Endodermal cell (in vitro differentiated cells): ENCODE measurements at places on chromosomes 16 and 17. TPM values are rescaled to one million over a fixed set of nuclear protein-coding genes. Genes with fewer than 3 reads are reported as not detected.

- H3K4me3 ChIP-seq = no peak overlapping the region
- H3K27me3 ChIP-seq = peaks cover 7% of the 10 kb centered on the region
- H3K36me3 ChIP-seq = no peaks in the 10 kb centered on the region
Measured at GRCh38 chr17:39969375-39969774, 6.6 kb downstream of the GSDMA start.

KRT39 gene
- total RNA-seq = not detected in 2 replicates

DNA sequence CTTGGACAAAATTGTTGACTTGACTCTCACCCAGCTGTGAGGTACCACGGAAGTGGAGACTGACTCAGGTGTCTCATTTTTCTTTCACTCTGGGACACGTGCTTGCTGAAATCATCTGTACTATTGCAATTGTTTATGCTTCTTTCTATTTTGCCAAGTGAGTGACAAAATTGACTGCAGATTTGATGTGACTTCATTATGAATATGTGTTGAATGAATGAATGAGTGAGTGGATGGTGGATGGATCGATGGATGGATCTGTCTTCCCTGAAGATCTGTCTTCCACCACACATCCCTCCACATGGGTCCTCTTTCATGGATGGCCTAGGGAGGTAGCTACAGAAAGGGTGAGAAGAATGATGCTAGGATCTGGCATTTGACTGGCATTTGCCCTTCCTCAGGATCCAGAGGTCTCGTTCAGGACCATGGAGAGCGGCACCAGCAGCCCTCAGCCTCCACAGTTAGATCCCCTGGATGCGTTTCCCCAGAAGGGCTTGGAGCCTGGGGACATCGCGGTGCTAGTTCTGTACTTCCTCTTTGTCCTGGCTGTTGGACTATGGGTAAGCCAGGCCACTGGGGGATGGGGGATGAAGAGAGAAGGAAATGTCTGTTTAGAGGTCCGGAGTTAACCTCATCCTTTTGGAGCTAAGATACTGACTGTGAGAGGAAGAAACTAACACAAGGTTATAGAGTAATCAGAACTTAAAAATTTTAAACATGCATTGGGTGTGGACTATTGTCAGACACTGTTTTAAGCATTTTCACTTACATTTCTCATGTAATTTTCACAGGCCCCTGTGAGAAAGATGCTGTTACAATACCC, 12.7 kb downstream of the SLC5A11 start:
- H3K27me3 ChIP-seq = no peaks in the 10 kb centered on the region
- H3K4me1 ChIP-seq = no peaks in the 10 kb centered on the region
- no peak overlapping the region for H3K4me3 ChIP-seq
- H3K36me3 ChIP-seq = no peaks in the 10 kb centered on the region
- DNase-seq = peak; percentile 91
- no peak overlapping the region for H3K27ac ChIP-seq

GFAP gene
- 0.35 TPM in 1 of 2 replicates, not detected in the other for total RNA-seq

- H3K27ac ChIP-seq = no peak overlapping the region
- no peaks in the 10 kb centered on the region for H3K4me1 ChIP-seq
- no peaks in the 10 kb centered on the region for H3K36me3 ChIP-seq
- no peak for DNase-seq
- no peaks in the 10 kb centered on the region for H3K27me3 ChIP-seq
Measured at GRCh38 chr17:9776911-9777310, 14.5 kb downstream of the DHRS7C start.

DNA sequence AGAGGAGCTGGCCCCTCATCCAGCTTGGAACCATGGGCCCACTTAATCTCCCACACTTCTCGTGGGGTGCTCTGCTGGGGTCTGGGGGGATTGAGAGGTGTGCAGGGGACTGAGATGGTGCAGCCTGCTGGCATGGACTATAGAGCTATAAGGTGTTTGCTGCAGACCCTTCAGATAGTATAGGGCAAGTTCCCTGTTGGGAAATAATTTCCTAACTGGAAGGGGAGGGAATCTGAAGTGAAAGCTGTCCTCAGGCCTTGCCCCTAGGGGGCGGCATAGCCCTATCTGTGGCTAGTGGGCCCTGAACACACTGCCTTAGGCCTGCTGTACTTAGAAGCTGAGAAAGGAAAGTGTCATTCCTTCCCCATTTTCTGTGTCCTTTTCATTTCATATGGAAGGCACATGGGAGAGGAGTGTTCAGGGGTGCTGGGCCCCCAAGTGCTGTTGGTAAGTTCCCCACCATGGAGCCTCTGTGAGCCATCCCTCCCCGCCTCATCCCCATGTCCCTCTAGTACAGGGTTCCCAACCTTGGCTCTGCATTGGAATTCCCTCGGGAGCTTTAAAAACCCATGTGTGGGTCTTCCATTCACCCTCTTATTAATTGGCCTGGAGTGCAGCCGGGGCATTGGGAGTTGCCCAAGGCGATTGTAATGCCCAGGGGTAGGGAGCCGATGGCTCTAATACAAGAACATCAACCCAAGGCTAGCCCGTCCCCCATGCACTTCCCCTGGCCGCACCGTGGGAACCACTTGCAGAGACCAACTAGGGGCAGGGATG, 19.7 kb downstream of the GOSR2 start:
- peaks cover 8% of the 10 kb centered on the region for H3K27me3 ChIP-seq
- H3K4me3 ChIP-seq = no peak overlapping the region
- peaks cover 11% of the 10 kb centered on the region for H3K4me1 ChIP-seq
- peak; percentile 96 for DNase-seq

IGSF6 gene
- total RNA-seq = not detected in 2 replicates

PPL gene
- total RNA-seq = 24.1 to 40.8 TPM (median 37.8 TPM) in 3 replicates

C17orf50 gene
- total RNA-seq = 0.23 TPM in 1 of 2 replicates, not detected in the other

IRX3 gene
- total RNA-seq = 16.4 and 17.3 TPM in 2 replicates

GRCh38 chr16:57166951-57167350, 18.9 kb downstream of the PSME3IP1 start:
- H3K4me3 ChIP-seq = no peak overlapping the region
- DNase-seq = no peak
- peaks cover 80% of the 10 kb centered on the region for H3K36me3 ChIP-seq
- H3K4me1 ChIP-seq = no peaks in the 10 kb centered on the region
- no peak overlapping the region for H3K27ac ChIP-seq

GRCh38 chr17:43994272-43995149, 9.9 kb upstream of the NAGS start:
- no peak overlapping the region for H3K27ac ChIP-seq
- no peaks in the 10 kb centered on the region for H3K36me3 ChIP-seq
- peak overlapping the region; percentile 56 for H3K4me3 ChIP-seq
- peak; percentile 94 for DNase-seq
- H3K4me1 ChIP-seq = no peaks in the 10 kb centered on the region

- H3K27ac ChIP-seq = no peak overlapping the region
- H3K4me1 ChIP-seq = no peaks in the 10 kb centered on the region
- H3K4me3 ChIP-seq = no peak overlapping the region
- DNase-seq = peak; percentile 78
- no peaks in the 10 kb centered on the region for H3K27me3 ChIP-seq
Measured at GRCh38 chr17:3799181-3799945, 1.6 kb downstream of the ITGAE start.

DNA sequence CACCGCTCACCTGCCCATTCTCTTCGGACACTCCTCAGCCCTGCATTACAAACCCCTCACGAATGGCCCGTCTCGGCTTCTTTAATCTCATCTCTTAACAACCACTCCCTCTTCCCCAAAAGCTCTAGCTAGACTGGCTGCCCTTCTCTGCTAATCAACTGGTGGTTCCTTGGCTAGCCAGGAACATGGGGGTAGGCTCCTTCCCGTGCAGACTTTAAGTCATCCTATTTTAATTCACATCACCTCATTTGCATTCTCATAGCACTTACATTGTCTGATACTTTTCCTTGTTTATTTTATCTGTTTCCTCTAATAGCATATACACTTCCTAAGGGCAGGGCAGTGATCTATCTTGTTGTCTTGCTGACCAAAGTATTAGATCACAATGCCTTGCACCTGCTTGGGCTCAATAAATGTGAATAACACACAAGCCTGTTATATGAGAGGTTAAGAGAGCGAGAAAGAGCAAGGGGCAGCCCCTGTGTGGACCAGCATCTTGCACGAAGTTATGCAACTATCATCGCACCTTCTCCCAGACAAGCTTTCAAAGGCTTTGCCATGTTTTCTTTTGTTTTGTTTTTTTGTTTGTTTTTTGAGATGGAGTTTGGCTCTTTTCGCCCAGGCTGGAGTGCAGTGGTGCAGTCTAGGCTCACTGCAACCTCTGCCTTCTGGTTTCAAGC, 9.8 kb downstream of the TP53 start:
- H3K36me3 ChIP-seq = peaks cover 29% of the 10 kb centered on the region
- H3K4me1 ChIP-seq = no peaks in the 10 kb centered on the region
- H3K4me3 ChIP-seq = no peak overlapping the region
- no peak overlapping the region for H3K27ac ChIP-seq
- H3K27me3 ChIP-seq = no peaks in the 10 kb centered on the region
- DNase-seq = peak; percentile 80

- no peak overlapping the region for H3K4me3 ChIP-seq
- H3K4me1 ChIP-seq = peaks cover 7% of the 10 kb centered on the region
- DNase-seq = no peak
- no peaks in the 10 kb centered on the region for H3K27me3 ChIP-seq
- H3K36me3 ChIP-seq = peaks cover 75% of the 10 kb centered on the region
Measured at GRCh38 chr17:59387351-59388068, 56.1 kb downstream of the YPEL2 start.

DNA sequence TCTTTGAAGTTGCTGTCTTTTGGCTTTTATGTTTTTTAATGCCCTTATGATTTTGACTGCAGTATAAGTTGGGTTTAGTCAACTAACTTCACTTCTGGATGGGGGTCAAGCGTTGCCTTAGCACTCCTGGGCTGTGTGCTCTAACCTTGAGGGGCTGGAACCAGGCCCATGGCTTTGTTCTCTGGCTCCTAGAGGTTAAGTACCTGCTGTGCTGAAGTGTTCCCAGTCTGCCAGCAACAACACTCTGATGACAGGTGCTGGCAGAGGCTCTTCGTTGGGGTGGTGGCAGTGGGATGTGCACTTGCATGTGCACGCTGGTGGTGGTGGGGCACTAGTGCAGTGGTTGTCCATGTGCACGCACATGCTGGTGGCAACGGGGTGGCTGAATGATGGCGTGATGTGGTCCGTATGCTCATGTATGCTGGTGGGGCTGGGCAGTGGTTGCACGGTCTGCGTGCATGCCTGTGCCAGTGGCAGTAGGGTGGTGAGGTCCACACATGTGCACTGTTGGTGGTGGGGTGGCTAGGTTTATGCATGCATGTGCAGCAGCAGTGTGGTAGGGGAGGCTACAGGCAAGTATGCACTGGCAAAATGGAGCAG, 447.8 kb upstream of the GOT2 start:
- H3K27me3 ChIP-seq = peaks cover 14% of the 10 kb centered on the region
- H3K4me1 ChIP-seq = peaks cover 4% of the 10 kb centered on the region
- no peaks in the 10 kb centered on the region for H3K36me3 ChIP-seq
- DNase-seq = peak; percentile 50
- no peak overlapping the region for H3K27ac ChIP-seq

- no peak overlapping the region for H3K27ac ChIP-seq
- H3K27me3 ChIP-seq = no peaks in the 10 kb centered on the region
- DNase-seq = no peak
- H3K4me3 ChIP-seq = no peak overlapping the region
Measured at GRCh38 chr17:62105861-62106260, 40.8 kb upstream of the MED13 start.

CNTNAP1 gene
- 8.4 and 9.9 TPM in 2 replicates for total RNA-seq

SLFN12L gene
- total RNA-seq = not detected in 2 replicates

- H3K36me3 ChIP-seq = no peaks in the 10 kb centered on the region
- peaks cover 14% of the 10 kb centered on the region for H3K4me1 ChIP-seq
- no peak overlapping the region for H3K27ac ChIP-seq
- H3K27me3 ChIP-seq = peaks cover 38% of the 10 kb centered on the region
Measured at GRCh38 chr17:81481815-81482505, 30.6 kb downstream of the ACTG1 start.

- peak overlapping the region; percentile 43 for H3K4me3 ChIP-seq
- no peaks in the 10 kb centered on the region for H3K27me3 ChIP-seq
- H3K4me1 ChIP-seq = no peaks in the 10 kb centered on the region
- peaks cover 33% of the 10 kb centered on the region for H3K36me3 ChIP-seq
- peak; percentile 84 for DNase-seq
- peak overlapping the region; percentile 22 for H3K27ac ChIP-seq
Measured at GRCh38 chr17:18035704-18036103, 3.3 kb downstream of the ATPAF2 start.

DNA sequence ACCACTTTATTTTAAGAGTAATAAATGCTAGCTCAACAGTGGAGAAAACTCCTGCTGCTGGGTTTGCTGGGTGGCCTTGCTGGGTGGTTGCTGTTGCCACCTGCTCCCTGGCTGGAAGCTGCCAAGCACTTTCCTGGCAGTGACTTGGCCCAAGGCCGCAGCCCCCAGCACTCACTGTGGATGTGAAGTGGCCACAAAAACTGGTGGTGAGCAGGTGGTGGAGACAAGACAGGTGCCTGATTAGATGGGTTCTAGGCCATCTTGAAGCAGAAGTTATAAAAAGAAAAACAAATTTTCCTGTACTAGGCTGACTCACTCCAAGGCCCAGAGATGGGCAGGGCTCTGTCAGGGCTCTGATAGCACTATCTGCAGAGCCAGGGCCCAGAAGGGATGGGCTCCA, 224.7 kb upstream of the NLRP1 start:
- H3K4me3 ChIP-seq = peak overlapping the region; percentile 18
- H3K27me3 ChIP-seq = no peaks in the 10 kb centered on the region
- no peaks in the 10 kb centered on the region for H3K36me3 ChIP-seq
- no peak overlapping the region for H3K27ac ChIP-seq
- H3K4me1 ChIP-seq = no peaks in the 10 kb centered on the region
- no peak for DNase-seq

DNA sequence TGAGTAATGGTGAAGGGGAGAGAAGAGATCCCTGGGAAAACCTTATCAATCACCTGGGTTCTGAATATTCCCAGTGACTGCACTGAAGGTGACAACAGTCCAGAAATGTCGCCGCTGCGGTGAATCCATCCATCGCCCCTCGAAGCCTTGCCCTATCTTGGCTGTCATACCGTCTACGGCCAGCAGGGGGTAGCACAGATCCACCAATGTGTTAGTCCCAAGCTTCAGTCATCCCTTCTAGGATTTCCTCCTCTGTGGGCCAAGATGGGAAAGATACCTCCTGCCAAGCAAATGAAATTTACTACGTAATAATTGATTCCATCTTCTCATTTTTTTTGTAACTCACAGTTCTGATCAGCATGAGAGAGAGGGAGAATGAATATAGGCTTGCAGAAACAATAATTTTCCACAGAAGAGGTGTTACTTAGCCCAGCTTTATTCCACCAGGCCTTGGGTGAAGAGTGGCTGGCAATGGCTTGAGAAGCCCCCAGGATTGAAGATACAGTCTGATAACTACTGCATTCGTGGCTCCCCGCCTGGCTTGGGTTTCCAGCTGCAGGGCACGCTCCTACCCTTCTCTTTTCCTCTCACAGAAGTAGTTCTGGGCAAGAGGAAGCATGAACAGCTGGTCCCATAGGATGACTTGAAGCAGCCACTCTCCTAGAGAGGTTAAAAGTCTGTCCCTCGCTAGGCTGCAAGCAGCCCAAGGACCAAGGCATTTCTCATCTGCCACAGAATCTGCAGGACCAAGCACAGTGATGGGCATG, 2.6 kb upstream of the FMNL1 start:
- no peak overlapping the region for H3K4me3 ChIP-seq
- no peaks in the 10 kb centered on the region for H3K36me3 ChIP-seq
- peak; percentile 98 for DNase-seq

PRSS36 gene
- 0.48 to 0.71 TPM in 2 of 3 replicates, not detected in the other for total RNA-seq

GRCh38 chr17:52357854-52358253, 199.3 kb upstream of the CA10 start:
- no peaks in the 10 kb centered on the region for H3K36me3 ChIP-seq

GRCh38 chr17:76626442-76626841, 17.1 kb downstream of the ST6GALNAC1 start:
- H3K4me1 ChIP-seq = no peaks in the 10 kb centered on the region
- no peaks in the 10 kb centered on the region for H3K36me3 ChIP-seq
- no peaks in the 10 kb centered on the region for H3K27me3 ChIP-seq
- no peak for DNase-seq

- no peaks in the 10 kb centered on the region for H3K27me3 ChIP-seq
- no peak for DNase-seq
Measured at GRCh38 chr16:65279576-65279975, 157.7 kb upstream of the CDH11 start.
